Immature natural killer cell (primary cell): ENCODE measurements at places on chromosomes 6 and 20.

GRCh38 chr6:26331218-26332073, 33.6 kb upstream of the BTN3A2 start:
- no peak overlapping the region for H3K27ac ChIP-seq
- H3K36me3 ChIP-seq, result no peaks in the 10 kb centered on the region
- DNase-seq, result peak; percentile 31
- peak overlapping the region; percentile 56 for H3K4me3 ChIP-seq
- peaks cover 46% of the 10 kb centered on the region for H3K4me1 ChIP-seq

DNA sequence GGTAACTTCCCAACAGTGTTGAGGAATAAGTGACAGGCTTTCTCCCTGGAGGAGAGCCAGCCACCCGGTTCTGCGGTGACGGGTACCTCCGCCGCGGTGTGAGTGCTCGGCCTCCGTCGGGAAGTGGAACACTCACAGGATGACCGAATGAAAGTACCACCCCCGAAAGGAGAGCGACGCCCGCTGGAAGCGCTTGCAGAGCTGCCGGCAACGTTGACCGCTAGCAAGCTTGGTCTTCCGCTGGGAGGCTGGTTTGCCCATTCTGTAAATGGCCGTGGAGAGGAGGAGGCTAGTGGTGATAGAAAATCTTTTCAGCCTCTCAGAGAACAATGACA, 614 bp upstream of the TMEM242 start:
- peaks cover 46% of the 10 kb centered on the region for H3K4me1 ChIP-seq
- peak overlapping the region; percentile 89 for H3K27ac ChIP-seq
- peak overlapping the region; percentile 97 for H3K4me3 ChIP-seq
- no peaks in the 10 kb centered on the region for H3K36me3 ChIP-seq
- H3K27me3 ChIP-seq, result peaks cover 3% of the 10 kb centered on the region

GRCh38 chr20:32583581-32584070, 1.5 kb downstream of the NOL4L start:
- no peak overlapping the region for H3K4me3 ChIP-seq
- H3K4me1 ChIP-seq, result peaks cover 61% of the 10 kb centered on the region
- no peaks in the 10 kb centered on the region for H3K36me3 ChIP-seq

GRCh38 chr20:23331450-23332350, 18.9 kb upstream of the NXT1 start:
- no peak overlapping the region for H3K27ac ChIP-seq
- no peak for DNase-seq
- no peaks in the 10 kb centered on the region for H3K36me3 ChIP-seq
- no peaks in the 10 kb centered on the region for H3K27me3 ChIP-seq

DNA sequence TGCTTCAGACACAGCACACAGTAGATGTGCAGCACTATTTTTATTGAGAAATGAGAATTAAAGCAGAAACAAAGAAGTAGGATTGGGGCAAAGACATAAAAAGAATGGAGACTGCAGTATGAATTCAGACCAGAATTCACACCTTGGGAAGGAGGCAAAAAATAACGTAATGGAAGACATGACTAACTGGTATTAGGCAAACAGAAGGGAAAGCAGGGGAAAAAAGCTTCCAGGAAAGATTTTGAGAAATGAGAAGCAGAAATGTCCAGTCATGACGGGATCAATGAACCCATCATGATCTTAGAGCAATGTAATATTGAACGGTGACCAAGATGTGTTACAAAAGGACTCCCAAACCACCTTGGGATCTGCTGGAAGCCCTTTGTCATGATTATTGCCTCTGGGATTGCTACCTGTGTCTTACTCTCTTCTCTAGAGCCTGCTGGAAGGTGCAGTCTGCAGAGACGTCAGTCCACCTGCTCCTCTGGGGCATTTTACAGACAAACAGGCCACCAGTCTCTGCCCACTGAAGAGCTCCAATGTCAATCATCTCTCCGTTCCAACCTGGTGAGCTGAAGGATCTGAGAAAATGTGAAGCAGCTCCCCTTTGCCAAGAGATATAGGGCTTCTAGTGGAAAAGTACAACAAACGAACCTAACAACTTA, 8.7 kb downstream of the NUDT3 start:
- no peak overlapping the region for H3K27ac ChIP-seq
- peaks cover 3% of the 10 kb centered on the region for H3K36me3 ChIP-seq
- DNase-seq, result no peak
- H3K4me1 ChIP-seq, result peaks cover 24% of the 10 kb centered on the region
- H3K4me3 ChIP-seq, result no peak overlapping the region

- peaks cover 15% of the 10 kb centered on the region for H3K36me3 ChIP-seq
- H3K27ac ChIP-seq, result peak overlapping the region; percentile 73
- no peaks in the 10 kb centered on the region for H3K4me1 ChIP-seq
- H3K4me3 ChIP-seq, result no peak overlapping the region
Observed at GRCh38 chr6:37481711-37482605, 17.7 kb downstream of the CCDC167 start.

DNA sequence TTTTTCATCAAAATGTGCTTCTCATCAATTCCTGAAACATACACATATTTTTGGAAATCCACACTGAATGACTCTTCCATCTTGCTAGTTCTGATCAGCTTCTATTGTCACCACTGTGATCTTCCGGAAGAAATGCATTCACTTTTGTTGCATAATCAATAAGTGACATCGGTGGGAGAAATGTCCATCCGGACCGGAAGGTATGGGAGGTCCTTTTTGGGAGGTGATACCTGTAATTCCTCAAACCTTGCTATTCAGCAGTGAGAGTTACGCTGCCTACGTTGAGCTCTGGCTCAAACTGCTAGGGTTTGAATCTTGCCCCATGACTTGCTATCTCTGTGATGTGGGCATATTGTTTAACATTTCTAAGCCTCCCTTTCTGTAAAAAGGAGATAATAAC, 16.6 kb upstream of the TFB1M start:
- no peaks in the 10 kb centered on the region for H3K27me3 ChIP-seq
- H3K36me3 ChIP-seq, result no peaks in the 10 kb centered on the region
- H3K4me3 ChIP-seq, result no peak overlapping the region
- H3K4me1 ChIP-seq, result peaks cover 6% of the 10 kb centered on the region

- peak overlapping the region; percentile 7 for H3K27ac ChIP-seq
- H3K4me3 ChIP-seq, result no peak overlapping the region
- H3K27me3 ChIP-seq, result peaks cover 3% of the 10 kb centered on the region
- H3K4me1 ChIP-seq, result peaks cover 13% of the 10 kb centered on the region
- no peak for DNase-seq
Observed at GRCh38 chr6:53862662-53863462, 68.1 kb downstream of the LRRC1 start.

DNA sequence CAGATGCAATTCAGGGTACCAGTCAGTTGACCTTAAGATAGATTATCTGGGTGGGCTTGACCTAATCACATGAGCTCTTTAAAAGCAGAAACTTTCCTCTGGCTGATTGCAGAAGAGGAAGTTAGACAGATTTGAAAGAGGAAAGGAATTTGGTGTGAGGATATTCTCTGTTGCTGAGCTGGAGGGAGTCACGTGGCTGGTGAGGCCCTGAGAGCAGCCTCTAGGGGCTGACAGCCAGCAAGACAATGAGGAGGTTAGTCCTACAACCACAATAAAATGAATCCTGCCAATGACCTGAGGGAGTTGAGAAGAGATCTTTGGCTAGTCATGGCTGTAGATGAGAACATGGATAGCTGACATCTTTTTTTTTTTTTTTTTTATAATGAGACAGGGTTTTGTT, 87.0 kb upstream of the B3GAT2 start:
- no peak overlapping the region for H3K27ac ChIP-seq
- peaks cover 4% of the 10 kb centered on the region for H3K27me3 ChIP-seq
- no peaks in the 10 kb centered on the region for H3K4me1 ChIP-seq
- H3K36me3 ChIP-seq, result no peaks in the 10 kb centered on the region
- no peak for DNase-seq

- H3K4me1 ChIP-seq, result no peaks in the 10 kb centered on the region
- H3K4me3 ChIP-seq, result no peak overlapping the region
- DNase-seq, result peak; percentile 10
- H3K27me3 ChIP-seq, result peaks cover 12% of the 10 kb centered on the region
- peaks cover 4% of the 10 kb centered on the region for H3K36me3 ChIP-seq
- H3K27ac ChIP-seq, result no peak overlapping the region
Observed at GRCh38 chr6:35569011-35569461, 56.3 kb upstream of the TULP1 start.

- no peaks in the 10 kb centered on the region for H3K36me3 ChIP-seq
- H3K4me3 ChIP-seq, result no peak overlapping the region
- no peak for DNase-seq
- H3K27me3 ChIP-seq, result peaks cover 23% of the 10 kb centered on the region
Observed at GRCh38 chr6:25735261-25735660, 19.3 kb upstream of the SLC17A4 start.

DNA sequence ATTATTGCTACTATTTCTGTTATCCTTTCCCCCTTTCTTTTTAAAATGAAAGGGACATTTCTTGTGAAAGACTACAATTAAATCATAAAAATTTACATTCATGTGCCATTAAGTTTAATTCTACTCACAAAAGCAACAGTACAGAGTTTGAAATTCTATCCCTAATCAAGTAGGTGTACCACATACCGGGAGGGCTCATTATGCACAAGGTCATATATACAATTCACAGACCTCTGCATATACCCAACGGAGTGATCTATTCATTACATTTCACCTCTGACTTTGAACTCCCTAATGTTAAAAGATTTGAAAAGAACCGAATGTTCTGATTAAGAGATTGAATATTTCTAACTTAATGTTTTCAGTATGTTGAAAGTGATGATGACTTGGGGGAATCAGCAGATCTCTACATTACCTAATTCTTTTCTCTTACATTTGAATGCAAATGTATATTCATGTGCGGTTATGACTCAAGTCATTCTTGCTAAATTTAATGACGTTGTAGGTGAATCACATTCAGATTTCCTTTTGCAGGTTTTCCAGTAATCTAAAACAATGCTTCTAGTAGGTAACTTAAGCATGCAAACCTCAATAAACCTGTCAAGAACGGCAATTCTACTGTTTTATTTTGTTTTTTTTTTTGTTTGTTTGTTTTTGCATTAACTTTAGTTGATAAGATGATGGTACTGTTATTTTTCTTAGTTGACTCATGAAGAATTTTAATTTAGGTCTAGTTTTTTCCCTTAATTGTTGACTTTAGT, 7.3 kb downstream of the EYA4 start:
- H3K27ac ChIP-seq, result no peak overlapping the region
- no peak overlapping the region for H3K4me3 ChIP-seq
- H3K27me3 ChIP-seq, result peaks cover 7% of the 10 kb centered on the region
- H3K4me1 ChIP-seq, result no peaks in the 10 kb centered on the region
- DNase-seq, result no peak

DNA sequence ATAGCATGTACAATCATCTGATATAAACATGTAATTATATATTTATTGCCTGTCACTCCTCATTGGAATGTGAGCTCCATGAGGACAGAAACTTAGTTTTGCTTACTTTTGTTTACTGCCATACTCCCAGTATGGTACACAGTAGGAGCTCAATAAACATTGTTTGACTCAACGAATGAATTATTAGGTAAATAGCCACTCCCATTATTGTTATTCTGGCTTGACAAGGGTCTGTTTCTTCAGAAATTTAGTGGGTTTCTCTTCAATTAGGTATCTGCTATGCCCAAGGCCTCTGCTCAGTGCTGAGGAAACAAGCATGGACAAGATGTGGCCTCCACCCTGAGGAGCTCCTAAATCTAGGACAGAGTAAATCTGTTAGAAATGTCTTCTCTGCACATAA, 6.3 kb downstream of the BCL2L1 start:
- peaks cover 97% of the 10 kb centered on the region for H3K4me1 ChIP-seq
- no peaks in the 10 kb centered on the region for H3K27me3 ChIP-seq
- H3K4me3 ChIP-seq, result peak overlapping the region; percentile 80

GRCh38 chr6:111258615-111259088, 171.3 kb downstream of the SLC16A10 start:
- no peak for DNase-seq
- H3K4me1 ChIP-seq, result peaks cover 31% of the 10 kb centered on the region
- peaks cover under 1% of the 10 kb centered on the region for H3K36me3 ChIP-seq
- H3K27ac ChIP-seq, result peak overlapping the region; percentile 80
- peak overlapping the region; percentile 81 for H3K4me3 ChIP-seq

DNA sequence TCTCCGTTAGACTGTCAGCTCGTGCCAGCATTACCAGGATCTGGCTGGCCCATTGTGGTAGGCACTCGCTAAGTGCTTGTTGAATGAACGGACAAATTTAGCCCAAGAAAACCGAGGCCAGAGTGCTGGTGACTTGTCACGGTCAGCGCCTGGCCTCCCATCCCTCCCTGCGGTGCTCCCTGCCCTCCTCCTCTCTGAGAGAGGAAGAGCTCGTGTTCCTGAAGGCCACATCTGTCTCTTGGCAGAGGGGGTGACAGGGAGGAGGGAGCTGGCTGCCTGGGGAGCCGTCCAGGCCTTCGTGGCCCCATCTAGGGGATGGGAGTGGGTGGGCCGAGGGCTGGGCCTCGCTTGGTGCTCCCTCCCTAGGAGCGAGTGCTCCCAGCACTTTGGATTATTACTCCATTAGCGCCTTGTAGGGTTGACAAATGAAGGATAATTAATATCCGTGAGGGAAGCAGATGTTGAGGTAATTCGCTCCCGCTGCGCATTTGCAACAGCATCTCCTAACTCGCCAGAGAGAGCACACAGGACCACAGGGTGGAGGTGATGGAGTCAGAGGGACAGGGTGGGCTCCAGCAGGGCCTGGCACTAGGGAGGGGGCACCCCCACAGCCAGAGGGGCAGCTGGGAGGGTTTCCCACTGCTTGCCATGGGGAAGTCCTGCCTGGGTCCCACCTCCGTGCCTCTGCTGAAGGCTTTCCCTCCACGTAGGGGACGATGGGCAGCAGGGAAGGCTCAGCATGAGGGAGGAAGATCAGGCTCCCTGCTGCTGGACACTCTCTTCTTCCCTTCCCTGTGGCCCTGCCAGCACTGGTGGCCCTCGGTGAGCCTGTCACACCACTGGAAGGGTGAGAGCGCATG, 37.0 kb downstream of the VSTM2L start:
- H3K4me3 ChIP-seq, result no peak overlapping the region
- peaks cover 3% of the 10 kb centered on the region for H3K27me3 ChIP-seq
- no peaks in the 10 kb centered on the region for H3K36me3 ChIP-seq
- no peaks in the 10 kb centered on the region for H3K4me1 ChIP-seq
- DNase-seq, result no peak
- H3K27ac ChIP-seq, result no peak overlapping the region

DNA sequence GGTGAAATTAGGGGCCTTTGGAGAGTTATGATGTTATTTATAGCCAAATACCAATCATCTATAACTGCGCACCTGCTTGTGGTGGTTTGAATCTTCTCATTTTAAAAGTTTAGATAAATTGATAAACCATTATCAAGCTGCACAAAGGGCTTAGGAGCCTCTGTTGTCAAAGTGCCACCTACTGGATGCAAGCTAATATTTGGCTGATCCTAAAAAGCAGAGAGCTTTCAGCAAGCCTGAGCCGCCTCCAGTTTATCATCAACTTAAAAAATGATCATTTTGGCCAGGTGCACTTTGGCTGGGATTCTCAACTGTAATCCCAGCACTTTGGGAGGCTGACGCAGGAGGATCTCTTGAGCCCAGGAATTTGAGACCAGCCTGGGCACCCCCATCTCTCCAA, 58.5 kb upstream of the ATXN1 start:
- no peak overlapping the region for H3K4me3 ChIP-seq
- no peak for DNase-seq
- H3K36me3 ChIP-seq, result no peaks in the 10 kb centered on the region
- H3K4me1 ChIP-seq, result no peaks in the 10 kb centered on the region
- peaks cover 2% of the 10 kb centered on the region for H3K27me3 ChIP-seq

- no peaks in the 10 kb centered on the region for H3K36me3 ChIP-seq
- no peak for DNase-seq
- no peaks in the 10 kb centered on the region for H3K27me3 ChIP-seq
- no peak overlapping the region for H3K27ac ChIP-seq
- no peak overlapping the region for H3K4me3 ChIP-seq
- no peaks in the 10 kb centered on the region for H3K4me1 ChIP-seq
Observed at GRCh38 chr20:22389836-22390542, 194.4 kb downstream of the FOXA2 start.

GRCh38 chr6:31621991-31622390, 1.5 kb downstream of the PRRC2A start:
- peak overlapping the region; percentile 97 for H3K27ac ChIP-seq
- peak overlapping the region; percentile 93 for H3K4me3 ChIP-seq
- peaks cover 15% of the 10 kb centered on the region for H3K27me3 ChIP-seq
- DNase-seq, result no peak
- H3K36me3 ChIP-seq, result peaks cover 20% of the 10 kb centered on the region
